ENCODE measurements at places on chromosomes 2 and 18.

- DNase-seq, result no peak
Measured at GRCh38 chr2:100264651-100265050, 57.6 kb downstream of the LONRF2 start.

GRCh38 chr2:165872101-165872791 lies 78.2 kb upstream of the GALNT3 start:
- DNase-seq, result no peak

GRCh38 chr2:177285892-177286715 lies 21.6 kb upstream of the NFE2L2 start:
- no peak for DNase-seq

DNA sequence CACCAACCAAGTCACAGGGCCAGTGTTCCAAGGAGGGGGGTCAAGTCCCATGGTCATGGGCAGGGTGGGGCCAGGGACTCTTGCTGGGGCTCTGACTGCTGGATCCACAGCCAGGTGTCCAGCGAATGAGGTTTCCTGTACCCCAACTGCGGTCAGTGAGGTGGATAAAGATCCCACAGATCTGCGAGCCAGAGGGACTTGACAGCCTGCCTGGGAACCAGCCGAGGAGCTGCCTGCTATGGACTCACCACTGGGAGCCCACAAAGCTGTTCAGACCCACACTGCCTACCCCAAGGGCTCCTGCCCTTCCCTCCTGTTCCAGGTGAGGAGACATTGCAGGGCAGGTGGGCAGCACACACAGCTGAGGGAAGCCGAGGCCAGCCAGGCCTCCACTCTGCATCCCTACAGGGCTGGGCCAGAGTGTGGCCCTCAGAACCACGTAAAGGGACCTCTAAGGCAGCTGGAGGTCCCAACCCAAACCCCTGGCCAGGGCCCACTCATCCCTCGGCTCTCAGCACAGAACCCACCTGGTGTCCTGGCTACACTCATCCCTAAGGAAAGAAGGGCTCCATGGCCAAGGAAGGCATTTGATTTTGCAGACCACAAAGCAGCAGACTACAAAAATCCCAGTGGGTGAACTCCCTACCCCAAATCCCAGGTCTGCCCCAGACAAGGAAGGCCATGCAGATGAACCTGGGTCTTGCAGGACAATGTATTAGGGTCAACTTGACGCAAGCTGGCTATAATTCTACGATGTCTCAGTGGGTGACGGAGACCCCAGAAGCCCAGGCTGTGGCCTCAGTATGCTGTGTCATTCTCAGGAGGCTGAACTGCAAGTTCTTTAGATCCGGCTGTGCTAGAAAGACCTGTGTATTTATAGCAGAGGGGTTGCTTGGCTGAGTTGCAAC lies 209.2 kb downstream of the MGAT5 start:
- no peak for DNase-seq

- no peak for DNase-seq
Measured at GRCh38 chr18:13379930-13380690, 161.6 kb downstream of the LDLRAD4 start.

DNA sequence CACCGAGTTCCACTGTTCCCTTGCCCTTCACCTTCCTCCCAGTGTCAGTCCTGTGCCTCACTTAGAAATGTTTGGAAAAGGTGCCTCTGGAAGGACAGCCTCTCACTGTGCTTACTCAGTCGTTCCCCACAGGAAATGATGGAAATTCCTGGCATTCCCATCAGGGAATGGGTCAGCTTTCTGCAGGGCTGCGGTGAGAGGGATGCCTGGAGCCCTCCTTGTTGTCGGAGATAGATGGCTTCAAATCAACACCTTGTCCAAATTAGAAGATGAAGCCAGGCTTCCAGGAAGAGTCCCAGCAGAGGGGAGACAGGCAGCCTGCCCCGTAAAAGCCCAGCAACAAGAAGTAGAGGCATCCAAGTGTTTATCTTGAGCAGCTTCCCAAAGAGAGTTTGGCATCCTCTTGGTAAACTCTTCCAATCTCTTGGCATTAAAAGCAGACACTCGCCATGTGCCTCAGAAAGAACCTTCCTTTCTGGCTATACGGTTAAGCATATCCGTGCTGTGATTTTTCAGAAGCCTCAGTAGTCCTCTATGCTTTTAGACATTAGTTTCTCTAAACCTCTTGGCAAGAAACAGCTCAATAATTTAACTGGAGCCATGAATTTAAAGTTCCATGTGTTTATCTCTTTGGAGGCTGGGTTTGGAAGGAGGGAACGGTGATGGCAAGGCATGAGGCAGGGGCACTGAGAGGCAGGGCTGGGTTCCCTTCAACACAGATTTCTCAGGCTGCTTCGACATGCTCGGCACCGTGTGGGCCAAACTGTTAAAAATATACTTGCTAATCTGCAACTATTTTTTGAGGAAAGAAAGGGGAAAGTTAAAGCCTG lies 25.1 kb downstream of the COLEC12 start:
- no peak for DNase-seq

- no peak for DNase-seq
Measured at GRCh38 chr2:170783549-170783948, 13.4 kb downstream of the ERICH2 start.

GRCh38 chr2:576292-576691 lies 100.9 kb downstream of the TMEM18 start:
- DNase-seq, result no peak

- no peak for DNase-seq
Measured at GRCh38 chr2:147863835-147864234, 19.0 kb downstream of the ACVR2A start.

- DNase-seq, result no peak
Measured at GRCh38 chr2:174282441-174282840, 34.1 kb upstream of the OLA1 start.

DNA sequence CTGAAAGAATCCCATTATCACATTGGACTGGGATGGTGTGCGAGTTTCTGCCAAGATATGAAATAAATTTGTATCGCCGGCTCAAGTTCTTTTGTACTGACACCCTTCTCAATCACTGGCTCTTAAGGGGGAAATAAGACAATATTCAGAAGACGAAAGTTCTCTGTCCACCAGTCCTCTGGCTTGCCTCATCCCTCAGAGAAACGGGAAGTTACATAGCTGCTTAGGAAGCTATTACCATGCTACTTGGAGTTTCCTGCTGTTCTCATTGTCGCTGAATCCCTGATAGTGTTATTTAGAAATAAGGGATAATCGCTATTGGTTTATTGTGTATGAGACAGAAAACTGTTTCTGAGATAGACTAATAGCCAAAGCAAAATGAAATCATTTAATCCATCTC lies 205.0 kb upstream of the ZNF521 start:
- DNase-seq, result no peak

DNA sequence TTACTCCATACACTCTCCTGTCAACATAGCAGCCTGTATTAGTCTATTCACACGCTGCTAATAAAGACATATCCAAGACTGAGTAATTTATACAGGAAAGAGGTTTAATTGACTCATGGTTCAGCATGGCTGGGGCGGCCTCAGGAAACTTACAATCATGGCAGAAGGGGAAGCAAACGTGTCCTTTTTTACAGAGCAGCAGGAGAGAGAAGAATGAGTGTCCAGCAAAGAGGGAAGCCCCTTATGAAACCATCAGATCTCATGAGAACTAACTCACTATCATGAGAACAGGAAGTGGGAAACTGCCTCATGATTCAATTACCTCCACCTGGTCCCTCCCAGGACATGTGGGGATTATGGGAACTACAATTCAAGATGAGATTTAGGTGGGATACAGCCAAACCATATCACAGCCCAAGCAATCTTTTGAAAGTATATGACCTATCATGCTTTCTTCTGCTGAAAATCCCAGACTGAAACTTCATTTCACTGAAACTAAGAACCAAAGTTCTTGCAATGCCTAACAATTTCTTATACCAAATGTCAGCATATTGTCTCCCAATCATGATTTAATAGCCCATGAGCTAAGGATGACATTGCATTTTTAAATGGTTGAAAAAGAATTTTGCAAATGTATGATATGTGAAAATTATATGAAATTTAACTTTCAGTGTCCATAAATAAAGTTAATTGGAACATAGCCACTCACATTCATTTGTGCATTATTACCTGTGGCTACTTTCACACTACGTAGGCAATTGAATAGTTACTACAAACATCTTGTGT lies 686.8 kb upstream of the ZEB2 start:
- DNase-seq, result no peak

DNA sequence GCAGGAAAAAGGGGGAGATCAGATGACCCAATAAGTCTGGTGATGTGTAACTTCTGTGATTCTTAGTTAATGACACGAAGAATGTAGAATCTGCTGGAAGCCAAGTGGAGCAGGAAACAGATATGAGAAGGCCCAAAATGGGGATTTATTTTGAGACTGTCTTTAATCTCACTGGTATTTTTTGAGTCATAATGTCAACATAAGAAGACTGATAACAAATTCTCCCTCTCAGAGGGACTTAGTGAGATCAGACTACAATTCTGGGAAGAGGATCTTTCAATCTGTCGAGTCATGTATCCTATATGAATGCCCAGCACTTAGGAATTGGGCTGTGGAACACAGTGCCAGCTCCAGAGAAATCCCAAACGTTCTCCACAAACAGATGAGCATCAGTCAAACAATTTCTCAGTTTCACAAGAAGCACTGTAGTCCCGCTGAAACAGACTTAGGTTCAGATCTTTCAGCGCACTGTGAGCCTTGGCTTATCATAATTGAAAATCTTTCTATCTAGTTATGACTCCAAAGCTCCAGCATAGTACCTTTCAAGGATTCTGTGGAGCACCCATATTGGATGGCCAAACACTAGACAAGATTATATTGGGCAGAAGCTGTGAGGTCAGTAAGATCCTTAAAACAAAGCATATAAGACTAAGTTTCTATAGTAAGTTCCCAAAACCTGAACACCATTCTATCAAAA lies 738.2 kb downstream of the LRP1B start:
- DNase-seq, result no peak

DNA sequence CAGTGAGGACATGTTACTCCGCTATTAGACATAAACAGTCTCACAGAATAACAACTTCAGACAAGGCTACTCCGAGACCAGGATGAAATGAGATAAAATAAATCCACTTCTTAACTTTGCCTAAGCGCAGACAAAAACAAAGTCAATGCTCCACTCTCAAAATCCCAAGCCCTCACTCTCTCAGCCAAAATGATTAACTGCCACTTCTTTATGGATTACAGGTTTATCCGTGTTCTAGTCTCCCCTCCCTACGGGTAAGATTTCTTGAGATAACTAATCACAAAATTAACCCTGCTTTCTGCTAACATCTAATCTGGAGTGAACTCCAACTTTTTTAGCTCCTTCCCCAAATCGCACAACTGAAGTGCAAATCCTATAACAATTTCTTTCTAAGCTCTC lies 1.1 kb upstream of the CRYGC start:
- no peak for DNase-seq

GRCh38 chr18:10349561-10349960 lies 104.9 kb upstream of the APCDD1 start:
- no peak for DNase-seq

GRCh38 chr2:214674278-214674677 lies 135.2 kb downstream of the BARD1 start:
- no peak for DNase-seq

DNA sequence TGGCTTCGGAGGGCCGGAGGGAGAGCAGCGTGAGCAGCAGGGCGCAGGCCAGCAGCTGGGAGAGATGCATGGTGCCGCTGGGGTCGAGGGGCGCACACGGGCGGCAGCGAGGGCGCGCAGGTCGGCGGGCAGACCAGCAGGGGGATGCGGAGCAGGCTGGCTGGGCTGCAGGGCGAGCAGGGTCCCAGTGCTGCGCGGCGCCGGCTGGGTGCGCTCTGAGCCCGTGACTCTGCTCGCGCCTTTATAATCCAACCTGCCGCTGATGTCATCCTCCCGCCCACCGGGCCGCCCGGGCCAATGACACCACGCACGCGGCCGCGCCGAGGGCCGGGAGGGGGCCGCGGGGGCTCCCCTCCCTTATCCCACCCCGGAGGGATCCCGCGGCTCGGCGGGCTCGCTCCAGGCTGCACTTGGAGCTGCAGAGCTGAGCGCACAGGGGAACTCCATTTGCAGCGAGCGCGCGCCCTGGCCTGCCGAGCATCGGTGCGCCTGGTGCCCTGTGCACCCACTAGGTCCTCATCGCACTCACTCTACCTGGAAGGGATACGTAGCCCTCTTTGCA lies at the start of gene NPPC:
TSS of gene NPPC (minus strand) at position 217 of the 562 bp plus-strand sequence. CDS start at position 70, 147 bp downstream.
- peak; percentile 22 for DNase-seq
